NCI-H82 (cell line): ENCODE measurements at places on chromosomes 5 and 9.

- no peak for DNase-seq
These were observed 29.9 kb downstream of the COL15A1 start for GRCh38 chr9:98973576-98973975.

DNA sequence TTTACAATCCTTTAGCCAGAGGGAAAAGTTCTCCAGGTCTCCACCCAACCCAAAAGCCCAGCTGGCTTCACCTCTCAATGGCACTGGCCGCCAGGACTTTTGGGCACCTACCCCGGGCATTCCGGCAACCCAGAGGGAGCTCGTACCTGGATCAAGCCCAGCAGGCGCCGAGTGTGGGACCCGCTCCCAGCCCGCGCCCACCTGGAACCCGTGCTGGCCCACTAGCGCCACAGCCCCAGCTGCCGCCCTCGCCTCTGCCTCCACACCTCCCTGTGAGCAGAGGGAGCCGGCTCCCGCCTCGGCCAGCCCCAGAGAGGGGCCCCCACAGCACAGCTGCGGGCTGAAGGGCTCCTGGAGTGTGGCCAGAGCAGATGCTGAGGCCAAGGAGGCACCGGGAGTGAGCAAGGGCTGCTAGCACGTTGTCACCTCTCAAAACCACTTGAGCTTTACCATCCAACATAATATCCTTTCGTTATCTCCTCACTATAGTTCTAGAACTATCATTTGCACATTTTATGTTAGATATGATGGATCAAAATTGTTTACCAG, 69.7 kb downstream of the GCNT1 start:
- DNase-seq: no peak

- no peak for DNase-seq
These were observed 14.5 kb downstream of the GSN start for GRCh38 chr9:121282277-121283079.

DNA sequence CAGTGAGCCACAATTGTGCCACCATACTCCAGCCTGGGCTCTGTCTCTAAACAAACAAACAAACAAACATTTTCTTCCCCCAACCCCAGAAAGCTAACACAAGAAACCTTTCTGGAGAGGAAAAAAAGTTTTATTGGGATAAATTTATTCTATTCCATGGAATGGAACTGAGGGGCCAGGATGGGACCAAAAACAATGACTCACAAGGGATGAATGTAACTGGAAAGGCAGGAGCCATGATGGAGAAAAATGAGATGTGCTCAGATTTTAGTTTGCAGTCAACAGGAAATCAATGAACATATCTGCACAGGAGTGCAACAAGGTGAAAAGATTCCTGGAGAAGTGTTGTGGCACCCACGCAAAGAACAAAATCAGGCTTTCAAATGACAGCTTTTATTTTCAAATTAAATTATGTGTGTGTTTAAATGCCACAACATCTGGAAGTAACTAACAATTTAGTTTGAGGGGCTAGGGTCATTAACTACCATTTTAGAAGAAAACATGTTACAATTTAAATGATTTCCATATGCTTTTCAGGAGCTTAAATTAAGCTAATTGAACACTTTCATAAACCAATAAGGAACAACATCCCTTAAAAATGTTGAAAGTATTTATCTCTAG, 208.6 kb downstream of the TSSK1B start:
- DNase-seq: no peak

GRCh38 chr5:179275941-179276837, 69.1 kb downstream of the ADAMTS2 start:
- no peak for DNase-seq

DNA sequence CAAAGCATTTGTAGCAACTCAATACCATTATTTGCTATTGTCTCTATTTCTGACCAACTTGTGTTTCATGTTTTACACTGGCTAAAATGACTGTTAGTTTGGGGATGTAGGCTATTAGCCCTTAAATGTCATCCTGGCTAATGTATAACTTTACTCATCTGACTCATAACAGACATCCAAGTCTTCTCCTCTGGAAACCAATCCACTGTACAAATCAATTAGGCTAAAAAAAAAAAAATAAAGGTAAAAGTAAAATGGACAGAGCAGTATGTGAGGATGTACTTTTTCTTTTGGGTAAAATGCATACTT, 20.6 kb downstream of the MEGF9 start:
- no peak for DNase-seq

DNA sequence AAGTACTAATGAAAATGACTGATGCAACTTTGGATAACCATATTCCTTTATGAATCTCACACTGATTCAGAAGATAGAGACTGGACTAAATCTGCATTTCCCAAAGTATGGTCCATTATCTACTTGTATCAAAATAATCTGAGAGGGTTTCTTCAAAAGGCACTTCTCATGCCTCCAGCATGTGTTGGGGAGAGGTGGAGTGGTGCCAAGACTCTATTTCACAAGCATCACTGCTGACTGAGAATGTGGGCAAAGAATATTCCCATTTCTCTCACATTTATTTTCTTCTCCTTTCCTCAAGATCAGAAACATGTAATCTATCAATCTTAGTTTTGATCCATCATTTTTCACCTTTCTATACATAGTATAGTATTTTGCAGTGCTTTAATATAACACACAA, 135.4 kb downstream of the GABRB2 start:
- DNase-seq: no peak

GRCh38 chr5:140642718-140643117, 3.5 kb downstream of the TMCO6 start:
- no peak for DNase-seq
